Dermis microvascular lymphatic vessel endothelial cell (primary cell): ENCODE measurements at places on chromosomes 16 and 17. TPM values are rescaled to one million over a fixed set of nuclear protein-coding genes. Genes with fewer than 3 reads are reported as not detected.
A peak's percentile ranks its signal among the peaks of the same experiment; 100 is the strongest.

GRCh38 chr17:34606763-34607162 lies 27.4 kb downstream of the TMEM132E start:
- DNase-seq = no peak

The SNAI3 gene
- 0.13 and 0.25 TPM in 2 replicates for total RNA-seq

- DNase-seq = no peak
Observed at GRCh38 chr16:28989363-28989762, 4.5 kb downstream of the LAT start.

- DNase-seq = peak; percentile 18
Observed at GRCh38 chr16:31093132-31093703, 1.4 kb downstream of the VKORC1 start.

- DNase-seq = no peak
Observed at GRCh38 chr17:57935833-57936807, 19.1 kb downstream of the CUEDC1 start.
